ENCODE measurements at places on chromosomes 2 and 18.

- no peak for DNase-seq
These were observed 63.3 kb downstream of the FBXO15 start for GRCh38 chr18:74084184-74084855.

- no peak for DNase-seq
These were observed 178.1 kb downstream of the NCKAP5 start for GRCh38 chr2:133390156-133390555.

DNA sequence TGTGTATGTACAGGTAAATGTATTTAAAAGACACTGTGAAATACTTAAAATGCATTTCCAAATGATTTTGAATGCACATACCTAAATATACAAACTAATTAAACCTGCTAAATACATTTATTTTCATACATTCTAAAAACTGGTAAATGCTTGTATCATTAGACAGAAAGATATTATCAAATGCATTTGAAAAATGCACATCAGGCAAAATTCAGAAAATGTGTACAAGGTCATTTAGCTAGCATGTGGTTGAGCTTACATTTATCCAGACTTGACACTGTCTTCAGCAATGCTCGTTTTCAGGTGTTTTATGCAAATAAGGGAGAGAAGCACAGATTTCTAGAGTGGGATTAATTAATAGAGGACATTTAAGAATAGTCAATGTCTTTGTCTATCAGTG lies 374.2 kb downstream of the SUCLG1 start:
- no peak for DNase-seq

DNA sequence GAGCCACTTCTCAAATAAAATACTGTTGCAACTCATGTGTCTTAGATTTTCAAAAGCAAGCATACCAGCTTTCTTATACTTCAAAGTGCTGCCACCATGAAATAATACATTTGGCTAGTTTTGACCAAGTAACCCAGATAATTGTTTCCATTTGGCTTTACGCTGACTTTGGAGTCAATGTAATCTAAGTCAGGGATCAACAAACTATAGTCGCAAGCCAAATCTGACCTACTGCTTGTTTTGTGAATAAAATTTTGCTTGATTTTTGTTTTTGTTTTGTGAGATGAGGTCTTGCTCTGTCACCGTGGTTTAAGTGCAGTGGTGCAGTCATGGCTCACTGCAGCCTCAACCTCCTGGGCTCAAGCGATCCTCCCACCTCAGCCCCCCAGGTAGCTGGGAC lies 65.0 kb downstream of the OXER1 start:
- DNase-seq, result no peak

DNA sequence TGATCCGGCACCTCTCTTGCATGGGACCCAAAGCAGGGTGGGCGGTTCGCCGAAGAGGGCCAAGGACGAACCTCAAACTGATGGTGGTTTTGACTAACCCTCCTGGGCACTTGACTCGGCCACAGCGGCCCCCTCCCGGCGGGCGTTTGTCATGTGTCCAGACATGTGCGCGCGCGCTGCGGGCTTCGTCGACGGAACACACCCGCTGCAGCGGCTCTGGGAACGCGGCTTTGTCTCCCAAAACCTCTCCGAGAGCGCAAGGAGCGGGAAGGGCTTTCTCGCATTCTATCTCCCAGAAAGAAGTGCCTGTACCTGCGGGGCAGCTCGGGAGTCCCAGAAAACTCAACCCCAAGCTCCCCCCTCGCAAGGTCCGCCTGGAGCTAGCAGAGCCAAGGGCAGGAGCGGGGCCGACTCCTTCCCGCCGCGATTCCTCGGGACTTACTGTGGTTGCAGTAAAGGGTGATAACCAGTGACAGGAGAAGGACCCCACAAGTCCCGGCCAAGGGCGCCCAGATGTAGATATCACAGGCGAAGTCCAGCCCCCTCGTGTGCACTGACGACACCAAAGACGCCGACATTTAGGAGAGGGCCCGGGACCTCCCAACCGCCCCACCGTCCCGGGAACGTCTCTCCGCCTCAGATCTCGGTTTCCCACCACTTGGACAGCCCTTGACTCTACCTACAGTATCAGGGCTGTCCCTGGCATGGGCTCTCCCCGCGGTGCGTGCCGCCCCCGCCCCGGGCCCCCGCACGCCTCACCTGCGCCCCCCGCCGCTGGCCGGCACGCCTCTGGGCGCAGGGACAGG lies 1.6 kb downstream of the CD8A start:
- DNase-seq, result no peak

- no peak for DNase-seq
These were observed 138.0 kb upstream of the DNMT3A start for GRCh38 chr2:25479761-25480160.
